Cardiac septum (tissue), 1 donor: ENCODE measurements at places on chromosomes 6 and 20. TPM values are rescaled to one million over a fixed set of nuclear protein-coding genes. Genes with fewer than 3 reads are reported as not detected.
A peak's percentile ranks its signal among the peaks of the same experiment; 100 is the strongest.

TMEM200A gene
- 0.59 TPM for total RNA-seq

OR2B2 gene
- total RNA-seq, result not detected

RPS6KA2 gene
- total RNA-seq, result 103 TPM

LBP gene
- 0.11 TPM for total RNA-seq

SFTA2 gene
- not detected for total RNA-seq

NRN1 gene
- 10.4 TPM for total RNA-seq

FOXA2 gene
- total RNA-seq, result not detected

ATP5F1E gene
- total RNA-seq, result 123 TPM

DNA sequence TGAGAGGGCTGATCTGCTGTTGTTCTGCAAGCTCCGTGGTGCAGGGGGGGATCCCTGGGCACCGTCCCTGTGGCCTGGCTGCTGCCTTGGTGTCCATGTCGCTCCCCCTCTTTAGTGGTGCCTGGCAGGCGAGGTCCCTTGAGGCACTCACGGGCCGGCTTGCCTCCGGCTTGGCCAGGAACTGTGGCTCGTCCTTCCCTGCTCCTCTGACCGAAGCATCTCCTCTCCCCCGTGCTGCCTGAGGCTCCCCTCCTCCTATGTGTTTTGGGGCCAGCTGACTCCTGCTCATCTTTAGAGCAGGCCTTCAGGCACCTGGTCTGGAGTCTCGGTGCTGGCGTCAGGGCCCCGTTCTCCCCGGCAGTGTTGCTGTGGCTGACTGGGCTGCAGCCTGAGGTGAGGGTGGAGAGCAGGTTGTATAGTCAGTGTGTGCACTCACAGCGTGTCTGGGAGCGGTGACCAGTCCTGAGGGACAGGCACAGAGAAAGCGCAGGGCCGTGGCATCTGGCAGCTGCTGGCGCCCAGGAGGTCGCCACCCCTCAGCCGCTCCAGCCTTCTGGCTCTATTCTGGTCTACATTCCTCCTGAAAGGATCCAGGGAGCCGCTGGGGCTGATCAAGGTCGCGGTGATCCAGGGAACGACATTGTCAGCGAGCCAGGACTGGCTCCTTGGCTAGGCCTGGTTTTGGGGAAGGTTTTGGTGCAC is 43.7 kb downstream of the PYGB start:
- no peak for DNase-seq

DNA sequence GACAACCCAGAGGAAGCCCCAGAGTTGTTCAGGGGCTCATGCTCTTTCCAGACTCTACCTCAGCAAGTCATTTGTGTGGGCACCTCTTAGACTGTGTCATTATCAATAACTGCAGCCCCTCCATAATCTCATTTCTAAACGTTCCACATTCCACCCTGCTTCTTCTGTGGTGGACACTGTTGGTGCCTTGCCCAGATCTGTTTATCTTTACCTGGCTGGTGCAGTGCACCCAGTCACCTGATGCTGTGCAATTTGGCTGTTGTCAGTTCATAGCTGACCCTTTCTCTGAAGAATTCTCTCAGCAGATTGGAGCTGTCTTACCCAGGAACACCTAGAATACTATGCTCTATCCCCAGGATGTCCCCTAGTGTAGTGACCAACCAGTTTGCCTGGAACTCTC is 80.0 kb downstream of the ATRN start:
- no peak for DNase-seq

DNA sequence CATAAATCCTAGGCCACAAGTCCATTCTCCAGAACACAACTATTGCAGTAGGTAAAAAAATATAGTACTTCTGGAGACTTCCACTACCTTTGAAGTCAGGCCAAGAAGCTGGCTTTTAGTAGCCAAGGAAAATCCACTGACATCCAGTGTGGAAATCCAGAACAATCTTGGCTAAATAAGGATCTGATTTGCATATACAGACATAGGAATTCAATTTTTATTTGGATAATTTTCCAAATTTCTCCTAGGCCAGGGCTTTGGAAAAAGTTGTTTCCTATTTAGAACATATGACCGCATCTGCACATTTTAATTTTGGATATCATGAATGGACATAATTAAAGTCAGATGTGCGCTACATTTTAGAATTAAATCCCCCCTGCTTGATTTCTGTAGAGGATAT is 100.2 kb downstream of the BCAS1 start:
- no peak for DNase-seq

- DNase-seq, result no peak
Observed at GRCh38 chr20:2799688-2800520, 523 bp downstream of the CPXM1 start.

DNA sequence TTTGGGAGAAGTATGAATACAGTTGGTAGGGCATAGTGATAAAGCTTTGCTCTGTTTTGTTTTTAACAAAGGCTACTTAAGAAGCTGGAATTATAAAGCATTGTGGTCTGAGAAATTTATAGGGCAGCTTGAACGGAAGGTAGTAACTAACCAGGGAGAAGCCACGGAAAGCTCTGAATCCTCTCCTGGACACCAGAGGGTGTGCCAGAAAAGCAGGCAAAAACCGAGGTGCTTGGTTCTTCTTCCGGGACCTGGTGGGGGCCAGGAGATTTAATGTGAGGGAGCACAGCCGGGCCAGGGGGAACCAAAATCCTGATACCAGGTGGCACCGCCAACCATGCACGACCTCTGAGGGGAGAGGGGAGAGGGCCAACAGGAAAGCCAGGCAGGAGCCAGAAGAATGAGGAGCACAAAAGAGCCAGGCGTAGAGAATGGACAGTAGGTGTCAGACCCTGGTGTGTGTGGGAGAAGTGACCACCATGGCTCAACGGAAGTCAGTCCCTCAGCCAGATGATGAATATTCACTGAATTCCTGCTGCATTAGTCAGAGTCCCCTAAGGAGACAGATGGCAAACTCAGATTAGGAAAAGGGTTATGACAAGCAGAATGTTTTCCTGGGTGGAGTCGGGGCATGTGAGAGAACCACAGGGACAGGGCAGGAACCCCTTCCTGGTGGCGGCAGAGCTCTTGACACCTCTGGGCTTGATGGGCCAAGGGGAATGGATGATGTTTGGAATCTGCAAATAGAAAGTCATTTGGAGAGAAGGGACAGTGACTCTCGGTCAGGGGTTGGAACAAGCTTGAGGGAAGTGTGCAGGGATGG is 262.3 kb downstream of the ZNF217 start:
- no peak for DNase-seq

- DNase-seq, result peak; percentile 62
Observed at GRCh38 chr20:57753332-57754164, 43.7 kb upstream of the PMEPA1 start.

DNA sequence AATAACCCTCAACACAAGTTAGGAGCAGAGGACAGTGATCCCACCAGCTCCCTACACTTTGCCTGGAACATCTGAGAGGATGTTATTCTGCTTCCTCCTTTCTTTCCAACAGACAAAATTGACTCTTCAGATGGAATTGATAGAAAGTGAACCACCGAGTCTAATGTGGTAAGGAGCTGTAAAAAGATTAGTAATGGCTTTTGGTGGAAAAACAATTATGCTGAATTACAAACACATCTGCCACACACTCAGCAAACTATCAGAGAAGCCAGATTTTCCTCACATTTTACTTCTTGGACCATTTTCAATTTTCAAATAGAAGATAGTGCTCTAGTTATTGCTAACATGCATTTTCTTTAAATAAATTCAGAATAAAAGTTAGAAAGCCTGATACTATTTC is 171.8 kb upstream of the COL21A1 start:
- DNase-seq, result no peak

DNA sequence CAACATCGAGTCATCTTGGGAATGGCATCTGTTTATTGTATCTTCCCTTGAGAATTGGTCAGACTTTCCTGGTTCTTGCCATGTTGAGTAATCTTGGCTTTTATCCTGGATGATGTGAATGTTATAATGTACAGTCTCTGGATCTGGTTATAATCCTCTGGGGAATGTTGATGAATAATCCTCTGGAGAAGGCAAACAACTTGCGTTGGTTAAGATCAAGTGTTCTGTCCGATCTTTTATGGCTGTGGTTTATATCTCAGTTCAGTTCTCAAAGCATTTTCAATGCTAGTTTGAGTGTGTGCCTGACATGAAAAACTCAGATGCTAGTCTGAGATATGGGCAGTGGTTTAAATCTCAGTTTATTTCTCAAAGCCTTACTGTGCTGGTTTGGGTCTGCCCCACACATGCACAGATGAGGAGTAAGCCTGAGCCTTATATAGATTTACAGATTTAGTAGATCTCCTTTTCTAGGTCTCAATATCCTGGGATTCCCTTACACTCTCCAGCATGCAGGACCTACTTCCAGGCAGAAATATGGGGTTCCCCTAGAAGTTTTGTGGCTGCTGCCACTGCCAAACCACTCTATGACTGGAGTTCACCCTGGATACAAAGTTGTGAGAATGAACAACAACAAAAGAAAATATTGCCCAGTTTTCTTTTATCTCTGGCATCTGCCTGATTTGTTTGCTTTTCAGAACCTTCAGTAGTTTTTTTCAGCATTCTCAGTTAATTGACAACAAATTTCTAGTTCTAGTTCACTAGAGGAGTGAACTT is 191.8 kb upstream of the MAN1A1 start:
- no peak for DNase-seq

DNA sequence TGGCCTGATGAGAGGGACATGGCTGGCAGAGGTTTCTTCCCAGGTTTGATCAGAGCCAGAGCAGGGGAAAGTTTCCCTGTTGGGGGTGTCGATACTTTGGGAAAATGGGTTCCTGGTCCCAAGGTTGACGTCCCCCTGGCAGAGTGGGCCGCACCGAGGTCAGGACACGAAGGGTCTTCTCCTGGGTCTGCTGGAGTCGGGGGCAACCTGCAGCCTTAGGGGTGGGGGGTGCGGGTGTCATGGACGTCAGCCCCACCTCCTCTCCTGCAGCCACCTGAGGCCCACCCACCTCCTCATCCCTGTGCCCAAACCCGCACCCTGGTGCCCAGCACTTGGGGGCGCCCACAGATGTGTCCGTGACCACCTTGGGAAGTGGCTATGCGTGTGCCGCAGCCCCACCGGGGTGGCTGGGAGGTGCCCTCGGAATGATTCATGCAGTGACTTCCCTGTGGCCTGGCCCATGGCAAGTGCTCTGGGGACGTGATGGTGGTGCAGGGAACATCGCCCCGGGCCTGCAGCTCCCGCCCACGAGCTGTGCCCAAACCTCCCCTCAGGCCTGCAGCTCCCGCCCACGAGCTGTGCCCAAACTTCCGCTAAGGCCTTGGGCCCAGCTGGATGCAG is 64.9 kb downstream of the YTHDF1 start:
- no peak for DNase-seq

GRCh38 chr20:3390759-3391425 is 16.6 kb downstream of the DNAAF9 start:
- no peak for DNase-seq

GRCh38 chr6:169249057-169249456 is 4.6 kb downstream of the THBS2 start:
- DNase-seq, result no peak

GRCh38 chr6:74199215-74199915 is 503.4 kb downstream of the CD109 start:
- no peak for DNase-seq

DNA sequence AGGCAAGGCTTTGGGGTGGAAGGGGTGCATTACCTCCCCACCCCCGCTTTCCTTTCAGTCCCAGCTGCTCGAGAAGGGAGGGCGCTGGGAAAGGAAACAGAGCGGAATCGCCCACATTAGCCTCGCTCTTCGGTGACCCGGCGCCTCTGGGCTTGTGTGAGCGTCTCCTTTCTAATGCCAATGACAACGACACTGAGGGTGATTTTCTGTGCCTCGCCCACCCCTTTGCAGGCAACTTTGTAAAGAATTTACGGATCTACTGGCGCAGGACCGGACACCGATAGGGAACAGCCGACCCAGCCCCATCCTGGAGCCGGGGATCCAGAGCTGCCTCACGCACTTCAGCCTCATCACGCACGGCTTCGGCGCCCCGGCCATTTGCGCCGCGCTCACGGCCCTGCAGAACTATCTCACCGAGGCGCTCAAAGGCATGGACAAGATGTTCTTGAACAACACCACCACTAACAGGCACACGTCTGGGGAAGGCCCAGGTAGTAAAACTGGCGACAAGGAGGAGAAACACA is 24.3 kb downstream of the TFAP2B start:
- DNase-seq, result no peak

DNA sequence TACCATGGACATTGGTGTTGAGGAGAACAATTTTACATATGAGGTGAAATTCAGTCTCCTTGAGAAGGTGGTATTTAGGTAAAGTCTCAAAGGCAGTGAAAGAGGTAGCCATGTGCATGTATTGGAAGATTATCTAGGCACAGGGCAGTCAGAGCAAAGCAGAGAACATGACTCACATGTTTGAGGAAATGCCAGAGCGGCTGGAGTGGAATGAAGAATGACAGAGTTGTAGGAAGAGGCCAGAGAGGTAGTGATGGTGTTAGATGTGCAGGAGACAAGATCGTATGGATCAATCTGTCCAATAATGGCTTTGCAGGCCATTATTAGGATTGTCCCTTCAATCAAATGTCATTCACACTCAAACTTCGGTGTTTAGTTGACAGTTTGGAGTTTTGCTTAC is 449.4 kb upstream of the PTCHD4 start:
- DNase-seq, result no peak

GRCh38 chr6:157741321-157741947 is 81.6 kb upstream of the SNX9 start:
- no peak for DNase-seq

DNA sequence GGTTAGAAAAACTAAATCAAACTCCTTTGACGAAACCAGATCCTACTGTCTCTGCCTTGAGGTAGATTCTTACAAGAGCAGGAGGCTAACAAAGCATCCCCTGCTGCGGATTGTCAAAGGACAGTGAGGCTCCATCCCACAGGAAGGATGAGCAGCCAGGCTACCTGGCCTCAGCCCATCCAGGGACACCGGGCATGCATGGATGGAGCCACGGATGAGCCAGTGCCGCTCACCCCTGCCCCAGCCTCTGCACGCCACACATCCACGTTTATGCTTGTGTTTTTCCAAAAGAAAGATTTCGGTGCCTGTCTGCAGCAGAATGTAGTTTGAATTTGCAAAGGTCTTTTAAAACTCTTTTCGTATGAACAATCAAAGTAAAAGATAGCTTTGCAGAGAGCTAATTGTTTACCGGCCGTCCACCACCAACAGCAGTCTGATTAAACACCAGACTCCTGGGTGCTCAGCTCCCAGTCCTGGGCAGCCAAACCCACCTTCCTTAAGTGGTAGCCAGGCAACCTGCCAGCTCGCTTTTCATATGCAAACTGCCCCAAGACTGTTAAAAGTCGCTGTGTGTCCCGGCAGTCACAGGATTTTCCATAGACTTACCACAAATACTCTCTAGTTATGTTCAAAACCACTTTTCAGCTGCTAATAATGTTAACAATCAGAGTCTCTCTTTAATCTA is 999 bp downstream of the THBS2 start:
- DNase-seq, result no peak

DNA sequence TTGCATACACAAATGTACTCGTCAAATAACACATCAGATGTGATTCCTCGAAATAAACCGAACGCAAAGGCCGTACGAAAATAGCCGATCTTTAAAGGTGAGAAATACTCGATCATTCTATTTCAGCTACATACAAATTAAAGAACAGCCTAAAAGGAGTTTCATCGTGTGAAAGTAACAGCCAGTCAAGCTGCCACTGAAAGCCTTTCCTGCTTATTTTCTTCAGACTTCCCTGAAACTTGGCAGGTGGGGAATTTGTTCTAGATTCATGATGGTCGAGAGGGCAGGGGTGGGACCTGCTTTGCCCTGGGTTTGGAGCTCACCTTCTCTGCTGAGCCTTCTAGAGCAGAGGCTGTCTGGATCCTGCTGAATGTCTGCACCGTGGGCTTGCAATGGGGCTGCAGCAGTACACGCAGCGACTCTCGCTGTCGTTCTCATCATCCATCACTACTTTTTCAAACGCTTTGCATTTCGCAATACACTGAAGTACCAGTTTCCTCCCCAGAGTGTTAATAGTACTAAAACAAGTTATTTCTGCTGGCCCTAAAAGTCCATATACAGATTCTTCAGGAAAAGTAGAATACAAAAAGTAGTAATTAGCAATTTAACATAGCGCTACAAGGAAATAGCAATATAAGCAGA is 16.2 kb downstream of the FOXC1 start:
- peak; percentile 24 for DNase-seq
